SIG-M5 (cell line): ENCODE measurements at places on chromosomes 12 and 14.
A peak's percentile ranks its signal among the peaks of the same experiment; 100 is the strongest.

DNA sequence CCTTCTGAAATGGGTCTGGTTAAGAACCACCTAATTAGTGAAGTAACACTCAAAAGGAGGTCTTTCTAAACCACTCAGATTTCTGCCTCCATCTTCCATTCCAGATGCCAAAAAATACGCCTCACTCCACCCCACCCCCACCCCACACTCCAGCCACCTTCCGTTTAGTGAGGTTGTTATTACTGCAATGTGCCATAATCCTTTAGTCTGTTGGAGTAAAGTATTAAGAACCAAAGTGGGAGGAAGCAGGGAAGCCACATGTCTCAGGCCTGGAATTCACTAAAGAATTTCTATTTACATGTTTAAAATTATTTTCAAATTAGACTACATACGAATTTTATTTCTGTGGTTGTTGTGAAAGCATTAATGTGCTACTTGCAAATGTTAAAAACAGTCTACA is 7.4 kb downstream of the KIF21A start:
- no peak for DNase-seq

- DNase-seq = no peak
Measured at GRCh38 chr14:60485598-60486251, at the start of gene C14orf39. C14orf39 (minus strand) TSS chr14:60486063; CDS start chr14:60485078, 985 bp downstream.

- no peak for DNase-seq
Measured at GRCh38 chr12:118493962-118494361, 117.6 kb downstream of the SUDS3 start.

DNA sequence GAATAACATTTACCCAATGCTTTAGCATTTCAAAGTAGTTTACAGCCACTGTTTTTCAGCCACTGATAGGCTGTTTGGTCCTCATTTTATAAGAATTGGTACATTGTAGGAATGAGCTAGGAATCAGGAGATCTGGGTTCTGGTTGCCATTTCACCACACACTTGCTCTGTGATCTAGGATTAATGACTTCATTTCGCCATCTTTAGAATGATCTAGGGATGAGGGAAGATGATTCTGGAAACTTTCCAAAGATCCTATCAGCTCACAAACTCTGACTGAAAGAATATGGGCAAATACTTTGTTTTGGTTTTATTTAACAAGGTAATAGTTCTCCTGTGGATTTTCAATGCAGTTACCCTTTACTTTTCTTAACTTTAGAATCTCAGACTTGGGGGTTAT is 155.0 kb downstream of the GCH1 start:
- no peak for DNase-seq

GRCh38 chr14:23570806-23571483 is 3.4 kb upstream of the AP1G2 start:
- no peak for DNase-seq

DNA sequence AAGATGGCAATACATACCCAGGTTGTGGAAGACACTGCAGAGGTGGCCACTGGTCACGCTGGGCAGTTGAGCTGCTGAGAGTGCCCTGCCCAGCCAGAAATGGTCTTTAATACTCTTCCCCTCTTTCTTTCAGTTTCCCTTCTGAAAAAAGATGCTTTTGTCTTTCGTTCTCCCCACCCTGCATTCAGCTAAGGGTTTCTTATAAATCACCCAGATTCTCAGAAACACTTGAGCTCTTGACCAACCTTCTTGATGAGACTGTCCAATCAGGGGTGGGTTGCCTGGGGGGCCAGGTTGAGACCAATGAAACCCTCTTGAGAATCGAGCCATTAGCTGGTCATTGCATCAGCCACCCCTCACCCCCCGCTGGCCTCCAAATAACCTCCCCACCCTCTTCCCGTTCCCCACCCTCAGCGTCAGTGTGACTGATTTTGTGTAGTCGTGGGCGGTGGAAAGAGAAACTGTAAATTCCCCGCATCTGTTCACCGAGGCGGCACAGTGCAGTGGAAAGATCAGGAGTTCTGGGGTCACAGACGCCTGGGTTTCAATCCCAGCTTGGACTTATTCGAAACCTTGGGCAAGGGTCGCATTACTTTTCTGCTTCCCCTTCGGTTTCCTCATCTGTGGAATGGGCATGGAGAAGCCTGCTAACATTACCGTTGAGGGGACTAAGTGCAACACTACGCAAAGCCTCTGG is 52.3 kb downstream of the SLC25A47 start:
- peak; percentile 13 for DNase-seq

GRCh38 chr12:42104087-42104486 is 40.6 kb downstream of the GXYLT1 start:
- no peak for DNase-seq

- DNase-seq = no peak
Measured at GRCh38 chr12:14554281-14555007, 13.2 kb downstream of the PLBD1 start.

DNA sequence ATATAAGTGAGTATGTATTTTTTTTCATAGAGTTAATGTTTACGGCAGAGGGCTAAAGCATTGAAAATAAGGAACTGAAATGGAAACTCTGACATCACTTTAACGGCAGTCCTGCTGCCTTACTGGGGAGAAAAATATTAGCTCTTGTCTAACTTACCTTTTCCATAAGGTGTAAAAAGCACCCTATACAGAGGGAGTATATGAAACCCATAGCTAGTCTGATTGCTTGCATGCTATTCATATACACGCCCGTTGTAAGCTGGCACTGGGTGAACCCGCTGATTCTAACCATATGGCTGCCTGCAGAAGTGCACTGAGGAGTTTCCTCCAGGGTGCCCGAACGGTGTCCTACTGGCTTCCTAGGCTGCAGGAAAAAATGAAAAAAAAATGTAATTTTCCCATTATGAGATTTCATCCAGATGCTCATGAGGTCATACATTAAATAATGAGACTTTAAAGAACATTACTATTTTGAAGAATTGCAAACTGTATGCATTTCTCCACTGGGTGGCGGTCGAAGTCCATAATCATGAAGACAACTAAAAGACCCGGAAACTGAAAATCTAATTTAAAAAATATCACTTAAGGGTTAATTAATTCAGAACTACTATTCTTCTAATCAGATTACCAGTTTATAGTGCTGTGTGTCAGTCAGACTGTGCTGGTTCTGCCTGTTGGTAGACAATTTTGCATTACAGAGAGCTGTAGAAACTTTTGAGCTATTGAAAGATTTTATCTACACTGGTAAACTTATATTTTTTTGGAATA is 144.7 kb downstream of the ALX1 start:
- peak; percentile 16 for DNase-seq

- no peak for DNase-seq
Measured at GRCh38 chr14:101789222-101789621, 27.7 kb downstream of the PPP2R5C start.
